Skeletal muscle tissue (tissue), 5 donors: ENCODE measurements at places on chromosomes 6 and 20. TPM values are rescaled to one million over a fixed set of nuclear protein-coding genes. Genes with fewer than 3 reads are reported as not detected.

The EDN3 gene
- total RNA-seq = 8.4 TPM

The MEP1A gene
- total RNA-seq = not detected

The APCDD1L gene
- total RNA-seq = 4.2 TPM

The TNFRSF21 gene
- total RNA-seq = 9.4 TPM

The RAB44 gene
- total RNA-seq = not detected

The PI16 gene
- total RNA-seq = 19.8 TPM

The BAK1 gene
- 9.9 TPM for total RNA-seq

The C6orf163 gene
- 4.2 TPM for total RNA-seq

The DOK5 gene
- 31.3 TPM for total RNA-seq

The TGM6 gene
- total RNA-seq = not detected

The SIRPD gene
- total RNA-seq = not detected

The LSM2 gene
- total RNA-seq = 45.9 TPM

The PBOV1 gene
- not detected for total RNA-seq

The NHSL1 gene
- 25.1 TPM for total RNA-seq

The C6orf118 gene
- total RNA-seq = not detected

The LGSN gene
- total RNA-seq = not detected

The MOG gene
- not detected for total RNA-seq

The FOXS1 gene
- 3.1 TPM for total RNA-seq

The FAM209B gene
- not detected for total RNA-seq

The NRSN1 gene
- not detected for total RNA-seq

The EGFL8 gene
- total RNA-seq = 14.6 TPM

The HRH3 gene
- 0.52 TPM for total RNA-seq

The STX11 gene
- total RNA-seq = 2.1 TPM

The CST8 gene
- total RNA-seq = not detected

The TRAPPC3L gene
- 0.52 TPM for total RNA-seq

The C20orf141 gene
- not detected for total RNA-seq

The GTF3C6 gene
- total RNA-seq = 47.0 TPM

The HMGCLL1 gene
- total RNA-seq = 9.4 TPM

The NUDT3 gene
- 28.7 TPM for total RNA-seq

The SLA2 gene
- total RNA-seq = not detected

The PDE10A gene
- 11.0 TPM for total RNA-seq

The LY86 gene
- total RNA-seq = 6.8 TPM

The AVP gene
- total RNA-seq = not detected

The TAGAP gene
- 2.1 TPM for total RNA-seq

The ZC2HC1B gene
- total RNA-seq = not detected

The GSTA3 gene
- total RNA-seq = not detected

The B3GAT2 gene
- 0.52 TPM for total RNA-seq

The PSMF1 gene
- 17.2 TPM for total RNA-seq

The RNF146 gene
- total RNA-seq = 39.7 TPM

The AAR2 gene
- total RNA-seq = 25.1 TPM

The FAM83C gene
- total RNA-seq = not detected

The LIME1 gene
- total RNA-seq = 0.52 TPM

The TSHZ2 gene
- total RNA-seq = 9.9 TPM

The FRS3 gene
- 1.6 TPM for total RNA-seq

The DZANK1 gene
- total RNA-seq = 1.0 TPM

The CARMIL1 gene
- 4.7 TPM for total RNA-seq

The SMLR1 gene
- not detected for total RNA-seq
